Fibroblast of skin of left quadriceps (primary cell): ENCODE measurements at places on chromosomes 6 and 20.

DNA sequence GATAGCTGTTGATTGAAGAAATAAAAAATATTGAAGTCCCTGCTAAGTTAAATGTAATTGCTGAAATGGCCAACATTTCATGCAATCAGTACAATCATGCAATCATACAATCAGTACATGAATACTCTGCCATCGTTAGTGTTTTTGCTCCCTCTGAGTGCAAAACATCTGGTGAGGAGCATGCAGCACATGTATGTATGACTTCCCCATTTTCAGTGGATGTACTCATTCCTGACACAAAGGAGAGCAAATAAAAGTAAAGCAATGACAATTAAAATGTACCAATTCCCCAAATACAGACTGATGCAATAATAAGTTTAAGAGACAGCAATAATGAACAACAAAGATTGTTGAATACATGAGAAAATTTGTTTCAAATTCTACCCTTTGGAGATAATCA, 140.7 kb downstream of the PLCB1 start:
- no peak for DNase-seq

- DNase-seq: no peak
These were observed 93.0 kb upstream of the DOK5 start for GRCh38 chr20:54382419-54382818.

DNA sequence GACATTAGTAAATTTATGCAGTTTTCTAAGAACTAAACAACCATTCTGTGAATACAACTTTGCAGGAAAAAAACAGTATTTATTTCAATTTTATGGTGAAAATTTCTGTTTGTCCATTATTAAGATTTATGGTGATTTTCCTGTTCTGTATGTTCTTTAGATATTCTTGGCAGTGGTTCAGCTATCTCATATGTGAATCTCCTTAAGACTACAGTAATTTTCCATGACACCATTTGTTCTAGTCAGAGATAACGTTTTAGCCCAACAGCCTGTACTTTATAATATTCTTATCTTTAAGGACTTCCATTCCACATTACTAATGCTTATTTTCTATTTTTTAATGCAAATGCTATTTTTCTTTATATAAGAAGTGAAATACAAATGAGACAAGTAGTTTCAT, 504.0 kb downstream of the RFPL4B start:
- DNase-seq: no peak

DNA sequence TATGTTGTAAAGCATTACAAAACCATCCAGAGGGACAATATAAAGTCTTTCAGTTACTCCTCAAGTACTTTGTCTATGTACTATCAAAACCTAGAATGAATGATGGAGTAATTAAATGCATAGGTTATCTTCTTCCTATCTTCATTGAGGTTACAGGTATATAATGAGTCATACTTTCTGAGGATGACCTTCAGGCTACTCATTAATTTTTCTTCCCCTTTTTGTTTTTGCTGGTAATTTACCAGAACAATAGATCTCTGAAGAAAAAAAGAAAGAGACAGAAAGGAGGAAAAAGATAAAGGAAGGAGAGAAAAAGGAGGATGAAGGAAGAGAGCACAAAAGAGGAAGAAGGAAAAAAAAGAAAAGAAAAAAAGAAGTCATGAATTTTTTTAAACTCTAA, 398.4 kb downstream of the TBC1D32 start:
- no peak for DNase-seq

GRCh38 chr20:50980851-50981713, 22.5 kb downstream of the MOCS3 start:
- peak; percentile 27 for DNase-seq

GRCh38 chr20:45969712-45970634, 2.0 kb downstream of the ZNF335 start:
- DNase-seq: peak; percentile 23

DNA sequence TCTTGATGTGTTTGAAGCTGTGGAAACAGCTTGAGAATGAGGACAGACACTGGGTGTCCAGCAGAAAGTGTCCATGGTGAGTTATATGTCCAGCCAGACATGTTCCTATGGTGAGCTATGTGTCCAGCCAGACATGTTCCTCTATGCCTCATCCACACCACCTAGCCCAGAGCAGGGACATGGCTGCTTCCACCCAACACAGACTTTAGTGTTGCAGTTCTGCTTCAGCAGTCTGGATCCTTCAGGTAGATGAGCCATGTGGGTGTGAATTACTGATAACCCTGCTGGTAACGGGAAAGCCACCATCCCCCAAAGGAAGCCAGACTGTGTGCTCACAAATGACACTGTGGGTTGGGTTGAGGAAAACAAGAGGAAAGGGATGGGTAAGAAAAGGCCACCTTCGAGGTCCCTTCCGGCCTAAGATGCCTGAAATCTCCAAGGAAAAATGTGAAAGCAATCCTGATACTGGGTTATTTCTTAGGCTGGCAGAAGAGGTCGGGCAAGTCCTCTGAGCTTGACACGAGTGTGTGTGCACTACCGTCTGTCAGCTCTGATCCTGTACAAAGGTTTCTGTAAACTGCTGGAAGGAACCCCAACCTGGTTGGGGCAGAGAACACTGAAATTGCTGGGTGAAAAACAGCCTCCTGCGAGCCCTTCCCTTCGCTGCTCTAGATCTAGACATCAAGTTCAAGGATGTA, 77.8 kb downstream of the NINL start:
- no peak for DNase-seq

- DNase-seq: peak; percentile 14
These were observed 125.3 kb upstream of the SPTLC3 start for GRCh38 chr20:12883507-12883885.

GRCh38 chr20:43939762-43940121, 25.1 kb downstream of the TOX2 start:
- DNase-seq: no peak

DNA sequence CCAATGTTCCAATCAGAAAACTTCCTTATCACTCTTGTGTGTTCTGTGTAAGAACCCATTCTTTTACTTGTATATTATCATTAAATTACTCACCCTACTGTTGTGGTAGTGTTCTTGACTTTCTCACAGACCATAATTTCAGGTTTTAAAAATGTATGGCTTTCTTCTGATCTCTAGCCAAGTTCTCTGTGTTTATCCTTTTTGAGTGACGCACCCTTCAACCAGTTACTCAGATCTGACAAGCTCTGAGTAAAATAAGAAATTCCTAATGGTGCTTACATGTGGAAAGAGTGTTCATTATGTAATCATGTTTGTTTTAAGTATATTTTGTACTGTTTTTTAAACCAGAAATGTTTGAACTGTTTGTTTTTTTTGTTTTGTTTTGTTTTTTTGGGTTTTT, 11.0 kb downstream of the TBPL1 start:
- DNase-seq: no peak

- no peak for DNase-seq
These were observed 172.7 kb downstream of the TTLL2 start for GRCh38 chr6:167497428-167498056.

GRCh38 chr20:1868856-1869255, 26.4 kb upstream of the SIRPA start:
- no peak for DNase-seq

DNA sequence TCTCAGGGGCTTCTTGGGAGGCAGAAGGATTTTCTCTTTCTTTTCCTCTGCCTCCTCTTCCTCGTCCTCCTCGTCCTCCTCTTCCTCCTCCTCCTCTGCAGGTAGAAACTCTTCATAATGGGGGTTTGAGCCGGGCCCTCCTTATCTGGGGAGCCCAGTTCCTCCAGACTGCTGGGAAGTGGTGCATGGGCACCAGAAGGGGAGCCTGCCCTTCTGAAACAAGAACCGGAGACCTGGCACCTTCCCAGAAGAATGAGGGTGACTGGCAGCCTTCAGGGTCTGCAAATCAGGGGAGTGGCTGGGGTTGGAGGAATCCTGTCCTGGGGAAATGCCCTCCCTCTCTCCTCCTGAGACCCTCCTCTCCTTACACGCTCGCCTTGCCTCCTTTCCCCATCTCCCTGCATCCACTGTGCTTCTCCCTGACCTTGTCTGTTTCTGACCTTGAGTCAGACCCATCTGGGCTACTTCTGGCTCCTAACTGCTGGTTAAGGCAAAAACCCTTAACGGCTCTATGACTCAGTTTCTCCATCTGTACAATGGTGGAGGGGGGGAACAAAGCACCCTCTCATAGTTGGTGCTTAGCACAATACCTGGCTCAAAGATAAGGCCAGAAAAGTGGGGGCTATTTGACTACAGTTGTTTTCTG, 1.7 kb downstream of the TULP1 start:
- DNase-seq: no peak

DNA sequence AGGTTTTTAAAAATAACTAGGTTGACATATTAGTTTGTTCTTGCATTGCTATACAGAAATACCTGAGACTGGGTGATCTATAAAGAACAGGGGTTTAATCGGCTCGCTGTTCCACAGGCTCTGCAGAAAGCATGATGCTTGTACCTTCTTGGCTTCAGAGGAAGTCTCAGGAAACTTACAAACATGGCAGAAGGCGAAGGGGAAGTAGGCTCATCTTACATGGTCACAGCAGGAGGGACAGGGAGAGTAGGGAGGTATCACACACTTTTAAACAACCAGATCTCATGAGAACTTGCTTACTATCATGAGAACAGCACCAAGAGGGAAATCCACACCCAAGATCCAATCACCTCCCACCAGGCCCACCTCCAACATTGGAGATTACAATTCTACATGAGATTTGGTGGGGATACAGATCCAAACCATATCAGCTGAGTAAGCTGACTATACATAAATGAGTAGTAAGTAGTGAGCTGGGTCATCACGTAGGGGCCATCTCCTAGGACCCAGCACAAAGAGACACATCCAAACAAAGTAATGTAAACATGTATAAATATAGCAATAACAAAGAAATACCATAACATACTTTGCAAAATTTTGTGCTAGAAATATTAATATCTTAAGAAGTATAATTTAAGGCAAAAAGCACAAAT, 31.4 kb upstream of the SIRPG start:
- DNase-seq: no peak
